B cell (primary cell): ENCODE measurements at places on chromosomes 6 and 20. TPM values are rescaled to one million over a fixed set of nuclear protein-coding genes. Genes with fewer than 3 reads are reported as not detected.
A peak's percentile ranks its signal among the peaks of the same experiment; 100 is the strongest.

DNA sequence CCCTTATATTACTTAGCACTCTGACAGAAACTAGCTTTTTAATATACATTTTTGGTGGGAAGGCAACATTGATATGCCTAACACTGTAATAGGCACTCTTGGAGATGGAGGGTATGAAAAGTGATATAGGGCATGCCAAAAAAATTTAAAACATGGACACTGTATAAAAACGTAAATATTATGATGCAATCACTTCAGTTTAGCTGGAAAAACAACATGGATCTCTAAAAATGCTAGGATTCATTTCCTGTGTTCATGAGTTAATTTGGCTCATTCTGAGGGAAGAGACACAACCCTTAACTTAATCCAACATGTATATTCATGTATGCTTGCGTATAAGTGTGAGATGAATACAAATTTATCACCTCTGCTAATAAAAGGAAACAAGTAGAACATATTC lies 157.3 kb upstream of the TFAP2D start:
- DNase-seq: no peak

GRCh38 chr6:143279385-143279784 lies 171.1 kb downstream of the ADAT2 start:
- peak; percentile 16 for DNase-seq

DNA sequence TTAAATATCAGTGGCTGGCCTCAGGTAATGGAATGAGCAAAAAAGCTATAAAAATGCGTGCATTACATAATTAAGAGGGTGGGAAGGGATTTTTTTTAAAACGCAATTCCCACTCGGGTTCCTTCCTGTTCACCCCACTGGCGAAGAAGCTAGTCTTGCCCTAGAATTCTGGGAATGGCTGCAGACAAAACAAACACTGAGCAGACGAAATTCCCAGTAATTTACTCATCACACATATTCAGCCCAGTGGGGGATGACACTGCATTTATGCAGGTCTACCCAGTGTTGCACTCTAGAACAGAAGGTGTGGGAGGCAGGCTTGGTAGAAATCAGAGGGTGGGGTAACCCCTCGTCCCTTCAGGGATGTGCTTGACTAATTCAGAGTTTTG lies 2695.0 kb upstream of the DEFB115 start:
- no peak for DNase-seq

DNA sequence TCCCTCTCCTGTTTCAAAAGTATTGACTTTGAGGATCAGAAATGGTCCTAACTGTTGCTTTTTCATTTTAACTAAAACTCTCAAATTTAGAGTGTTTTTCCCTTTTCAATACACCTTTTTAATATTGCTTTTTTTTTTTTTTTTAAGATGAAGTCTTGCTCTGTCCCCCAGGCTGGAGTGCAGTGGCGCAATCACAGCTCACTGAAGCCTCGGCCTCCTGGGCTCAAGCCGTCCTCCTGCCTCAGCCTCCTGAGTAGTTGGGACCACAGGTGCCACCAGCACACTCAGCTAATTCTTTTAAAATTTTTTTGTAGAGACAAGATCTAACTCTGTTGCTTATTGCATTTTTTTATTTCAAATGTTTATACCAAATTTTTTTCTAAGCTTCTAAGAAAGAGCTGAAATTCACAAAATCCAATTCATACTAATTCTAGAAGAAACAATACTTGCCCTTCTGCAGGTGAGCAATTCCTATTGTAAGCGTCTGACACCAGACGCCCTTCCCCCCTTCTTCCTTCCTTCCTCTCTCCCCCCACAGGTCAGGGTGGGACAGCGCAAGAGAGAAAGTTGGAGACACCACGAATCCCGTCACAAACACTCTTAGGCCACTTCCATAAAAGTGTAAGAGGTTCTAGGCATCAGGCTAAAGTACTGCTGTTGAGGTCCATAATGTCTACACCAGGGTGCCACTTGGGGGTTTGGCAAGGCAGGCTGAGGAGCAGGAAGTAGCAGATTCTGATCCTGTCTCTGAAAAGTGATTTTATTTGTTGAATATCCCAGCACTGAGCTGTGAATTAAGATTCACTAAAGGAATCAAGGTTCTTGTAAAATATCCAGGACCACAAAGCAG lies 12.8 kb downstream of the DLL1 start:
- DNase-seq: no peak

C6orf15 gene
- not detected in 2 replicates for polyA plus RNA-seq

DNA sequence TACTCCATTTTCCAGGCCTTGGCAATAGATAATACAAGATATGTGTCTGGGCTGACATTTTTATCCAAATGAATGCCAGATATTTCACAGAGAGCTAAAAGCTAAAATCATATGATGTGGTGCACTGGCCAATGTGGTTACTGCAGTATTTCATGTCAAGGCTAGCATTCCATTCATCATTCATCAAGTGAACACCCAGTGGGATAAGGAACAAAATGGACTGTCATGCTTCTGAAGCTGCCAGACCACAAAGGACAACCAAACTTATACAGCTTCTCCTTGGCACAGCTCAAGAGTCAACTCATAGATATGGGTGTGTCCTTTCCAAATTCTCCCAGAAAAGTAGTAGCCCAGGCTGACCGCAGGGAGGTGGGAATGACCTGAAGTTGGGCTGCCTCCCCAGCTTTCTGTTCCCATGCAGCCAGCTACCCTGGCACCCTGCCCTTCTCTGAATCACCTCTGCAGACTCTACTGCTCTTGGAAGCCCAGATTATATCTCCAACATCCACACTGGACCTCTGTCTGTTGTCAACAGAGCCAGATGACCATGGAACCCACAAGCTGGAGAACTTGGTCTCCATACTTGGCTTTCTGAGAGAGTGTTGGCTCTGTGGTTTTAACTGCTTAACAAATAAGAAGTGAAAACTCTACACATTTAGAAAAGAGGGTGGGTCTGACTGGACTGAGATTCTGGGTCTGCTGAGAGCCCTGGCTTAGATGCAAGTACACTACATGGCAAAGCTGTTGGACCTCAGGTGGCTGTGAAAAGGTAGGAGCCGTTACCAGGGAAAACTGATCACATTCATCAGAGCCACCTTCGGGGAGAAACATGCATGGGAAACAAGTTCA lies 122.8 kb downstream of the ALDH8A1 start:
- no peak for DNase-seq
